ENCODE measurements at places on chromosomes 11 and 22. TPM values are rescaled to one million over a fixed set of nuclear protein-coding genes. Genes with fewer than 3 reads are reported as not detected.

The CSNK2A3 gene
- 0.33 TPM for polyA plus RNA-seq

The DDI1 gene
- not detected for polyA plus RNA-seq

DNA sequence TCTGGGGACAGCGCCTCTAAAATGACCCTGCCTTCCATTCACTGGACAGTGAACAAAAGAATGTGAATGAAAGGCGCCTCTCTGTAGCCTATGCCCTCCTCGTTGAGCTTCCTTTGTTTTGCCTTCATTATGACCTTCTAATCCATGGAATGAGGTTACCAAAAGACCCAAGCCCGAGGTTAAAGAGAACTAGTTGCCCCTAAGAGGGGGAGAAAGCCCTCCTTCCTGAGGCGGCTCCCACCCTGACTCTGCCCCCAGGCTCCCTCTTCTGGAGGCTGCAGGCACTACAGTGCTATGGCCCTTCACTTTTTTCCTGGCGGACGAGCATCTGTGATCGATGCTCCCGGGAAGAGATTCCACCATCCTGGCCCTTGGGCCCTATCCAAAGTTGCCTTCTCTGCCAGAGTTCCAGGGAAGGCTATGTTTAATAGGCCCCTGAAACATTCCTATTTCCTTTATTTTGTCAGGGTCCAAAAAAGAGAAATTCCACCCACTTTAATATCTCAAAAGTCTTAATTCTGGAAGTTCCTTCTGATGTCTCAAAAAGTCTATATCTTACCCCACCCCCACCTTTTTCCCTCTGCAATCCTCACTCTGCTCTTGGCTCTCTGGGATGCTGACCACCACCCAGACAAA lies 147.3 kb downstream of the FEZ1 start:
- H3K27me3 ChIP-seq = peaks cover 27% of the 10 kb centered on the region
- H3K4me3 ChIP-seq = no peak overlapping the region
- H3K36me3 ChIP-seq = no peaks in the 10 kb centered on the region
- H3K27ac ChIP-seq = no peak overlapping the region

DNA sequence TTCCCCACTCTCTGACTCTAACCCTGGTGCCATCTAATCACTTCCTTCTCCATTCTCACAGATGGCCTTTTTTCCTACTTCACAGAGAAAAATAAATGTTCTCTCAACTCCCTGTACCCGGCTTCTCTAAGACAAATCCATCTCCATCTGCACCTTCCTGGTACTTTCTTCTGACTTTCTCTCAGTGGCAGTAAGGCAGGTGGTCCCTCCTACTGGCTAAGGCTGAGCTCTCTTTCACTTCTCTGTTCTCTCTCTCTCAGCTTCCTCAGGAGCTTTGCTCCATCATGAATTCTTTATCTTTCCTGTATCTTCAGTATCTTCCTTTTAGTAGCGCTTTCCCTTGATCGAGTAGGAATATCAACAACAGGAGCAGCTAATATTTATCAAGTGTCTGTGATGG lies 421.6 kb downstream of the TMEM135 start:
- H3K27me3 ChIP-seq = no peaks in the 10 kb centered on the region
- no peak overlapping the region for H3K4me3 ChIP-seq
- no peak overlapping the region for H3K27ac ChIP-seq
- H3K4me1 ChIP-seq = no peaks in the 10 kb centered on the region
- no peak for DNase-seq

- DNase-seq = no peak
- H3K27ac ChIP-seq = no peak overlapping the region
- H3K4me3 ChIP-seq = no peak overlapping the region
- no peaks in the 10 kb centered on the region for H3K36me3 ChIP-seq
- no peaks in the 10 kb centered on the region for H3K27me3 ChIP-seq
Measured at GRCh38 chr11:30583476-30584280, 2.5 kb downstream of the MPPED2 start.

DNA sequence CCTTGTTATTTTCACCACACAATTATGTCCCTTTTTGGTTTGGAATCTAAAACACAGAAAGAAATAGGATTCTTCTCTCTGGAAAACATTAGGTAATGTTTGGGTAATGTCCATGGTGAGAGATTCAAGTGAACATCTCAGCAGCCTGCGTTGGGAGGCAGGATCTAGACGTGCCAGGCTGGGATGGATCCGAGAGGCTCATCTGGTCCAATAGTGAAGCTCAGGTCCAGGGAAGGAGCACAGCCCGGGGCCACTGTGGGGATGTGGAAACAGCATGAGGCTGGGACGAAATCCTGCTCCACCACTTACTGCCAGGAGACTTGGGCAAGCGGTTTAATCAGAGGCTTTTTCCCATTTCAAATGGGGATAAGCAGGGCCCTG lies 109.9 kb downstream of the CSNK2A3 start:
- no peak overlapping the region for H3K27ac ChIP-seq
- DNase-seq = no peak
- no peaks in the 10 kb centered on the region for H3K27me3 ChIP-seq
- H3K36me3 ChIP-seq = no peaks in the 10 kb centered on the region

DNA sequence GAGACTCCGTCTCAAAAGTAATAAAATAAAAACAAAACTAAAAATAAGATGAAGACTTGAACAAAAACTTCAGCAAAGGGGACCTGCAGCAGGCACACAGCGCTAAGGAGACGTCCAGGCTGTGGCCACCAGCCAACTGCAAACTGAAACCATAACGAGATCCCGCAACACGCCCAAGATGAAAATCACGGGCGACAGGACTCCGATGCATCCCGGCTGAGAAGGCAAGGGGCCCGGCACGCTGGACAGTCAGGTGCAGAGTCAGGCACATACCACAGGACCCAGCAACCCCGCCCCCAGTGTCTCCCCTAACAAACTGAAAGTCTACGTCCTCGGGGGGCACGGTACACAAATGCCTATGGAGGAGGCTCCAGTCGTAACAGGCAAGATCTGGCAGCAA lies 9.2 kb downstream of the HRAS start:
- no peak overlapping the region for H3K4me3 ChIP-seq
- no peaks in the 10 kb centered on the region for H3K27me3 ChIP-seq
- no peak for DNase-seq
- peaks cover 4% of the 10 kb centered on the region for H3K36me3 ChIP-seq

All from K562 (cell line).